ENCODE measurements at places on chromosomes 5 and 9. TPM values are rescaled to one million over a fixed set of nuclear protein-coding genes. Genes with fewer than 3 reads are reported as not detected.
A peak's percentile ranks its signal among the peaks of the same experiment; 100 is the strongest.

SPATA31D4 gene
- polyA plus RNA-seq = not detected

GPR150 gene
- polyA plus RNA-seq = 0.73 TPM

IGFBPL1 gene
- polyA plus RNA-seq = 1.6 TPM

CCNO gene
- 2.8 TPM for polyA plus RNA-seq

TAF11L5 gene
- polyA plus RNA-seq = not detected

DNA sequence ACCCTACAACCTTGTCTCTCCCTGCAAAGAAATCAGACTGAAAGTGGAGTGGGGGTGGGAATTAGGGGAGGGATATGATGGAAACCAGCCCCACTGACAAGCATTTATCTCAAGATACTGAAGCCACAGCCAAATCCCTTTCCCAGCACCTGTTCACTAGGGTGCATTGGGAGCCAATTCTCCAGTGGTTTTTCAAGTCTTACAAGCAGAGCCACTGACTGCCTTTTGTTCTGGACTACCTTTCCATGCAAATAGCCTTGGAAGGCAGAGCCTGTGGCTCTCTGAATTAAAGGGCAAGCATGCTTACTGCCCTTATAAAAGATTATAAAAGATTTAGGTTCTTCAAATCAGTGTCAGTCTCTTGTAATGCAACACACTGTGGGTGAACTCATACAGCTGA, 8.8 kb upstream of the GGTA1 start:
- no peak for DNase-seq

- DNase-seq = no peak
Observed at GRCh38 chr9:85925493-85925892, 15.5 kb upstream of the NAA35 start.

DNA sequence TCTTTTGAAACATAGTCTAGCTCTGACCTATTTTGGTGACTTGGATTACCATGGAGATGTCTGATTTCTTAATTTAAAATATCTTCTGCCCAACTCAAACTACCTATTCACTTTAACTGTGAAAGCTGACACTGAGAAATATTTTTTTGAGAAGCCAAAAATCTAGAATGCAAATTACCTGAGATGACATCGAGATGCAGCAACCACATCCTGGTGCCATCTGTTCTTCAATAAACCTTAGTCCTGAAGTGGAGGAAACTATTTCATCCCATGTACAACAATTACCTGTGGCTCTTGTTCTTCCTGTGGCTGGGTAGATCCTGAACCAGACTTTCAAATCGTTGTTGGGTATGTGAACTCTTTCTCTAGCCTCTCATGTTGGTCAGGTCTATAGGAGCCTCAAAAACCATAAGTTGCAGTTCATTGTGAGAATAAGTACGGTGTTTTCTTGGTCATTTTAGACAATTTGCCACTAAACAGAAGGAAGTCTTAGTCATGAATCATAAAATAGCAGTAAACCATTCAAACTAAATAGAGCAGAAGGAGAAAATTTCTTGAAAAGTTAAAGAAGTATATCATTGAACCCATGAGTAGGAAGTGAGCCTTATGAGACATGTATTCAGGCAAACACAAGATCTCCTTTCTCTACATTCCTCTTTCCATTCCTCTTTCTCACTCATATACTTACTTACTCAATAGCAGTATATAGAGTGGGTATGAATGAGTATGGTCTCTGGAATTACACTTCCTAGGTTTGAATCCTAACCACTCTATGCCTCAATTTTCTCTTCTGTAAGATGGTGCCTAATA, 176.0 kb downstream of the HMHB1 start:
- no peak for DNase-seq

DNA sequence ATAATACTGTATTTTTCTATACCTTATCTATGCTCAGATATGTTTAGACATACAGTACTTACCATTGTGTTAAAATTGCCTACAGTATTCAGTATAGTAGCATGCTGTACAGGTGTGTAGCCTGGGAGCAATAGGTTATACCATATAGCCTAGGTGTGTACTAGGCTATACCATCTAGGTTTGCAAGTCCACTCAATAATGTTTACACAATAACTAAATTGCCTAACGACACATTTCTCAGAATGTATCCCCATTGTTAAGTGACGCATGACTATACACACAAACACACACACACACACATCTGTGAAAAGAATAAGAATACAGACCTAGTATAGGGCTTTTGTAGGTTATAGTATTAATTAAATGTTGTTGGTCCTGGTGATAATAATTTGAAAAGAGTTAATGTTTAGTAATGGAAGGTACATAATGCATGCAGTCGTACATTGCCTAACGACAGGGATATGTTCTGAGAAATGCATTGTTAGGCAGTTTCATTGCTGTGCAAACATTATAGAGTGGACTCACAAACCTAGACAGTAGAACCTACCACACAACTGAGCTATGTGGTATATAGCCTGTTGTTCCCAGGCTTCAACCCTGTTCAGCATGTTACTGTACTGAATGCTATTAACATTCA, 13.6 kb downstream of the TDRD7 start:
- DNase-seq = no peak

GRCh38 chr5:37777432-37778130, 62.3 kb downstream of the GDNF start:
- no peak for DNase-seq

DNA sequence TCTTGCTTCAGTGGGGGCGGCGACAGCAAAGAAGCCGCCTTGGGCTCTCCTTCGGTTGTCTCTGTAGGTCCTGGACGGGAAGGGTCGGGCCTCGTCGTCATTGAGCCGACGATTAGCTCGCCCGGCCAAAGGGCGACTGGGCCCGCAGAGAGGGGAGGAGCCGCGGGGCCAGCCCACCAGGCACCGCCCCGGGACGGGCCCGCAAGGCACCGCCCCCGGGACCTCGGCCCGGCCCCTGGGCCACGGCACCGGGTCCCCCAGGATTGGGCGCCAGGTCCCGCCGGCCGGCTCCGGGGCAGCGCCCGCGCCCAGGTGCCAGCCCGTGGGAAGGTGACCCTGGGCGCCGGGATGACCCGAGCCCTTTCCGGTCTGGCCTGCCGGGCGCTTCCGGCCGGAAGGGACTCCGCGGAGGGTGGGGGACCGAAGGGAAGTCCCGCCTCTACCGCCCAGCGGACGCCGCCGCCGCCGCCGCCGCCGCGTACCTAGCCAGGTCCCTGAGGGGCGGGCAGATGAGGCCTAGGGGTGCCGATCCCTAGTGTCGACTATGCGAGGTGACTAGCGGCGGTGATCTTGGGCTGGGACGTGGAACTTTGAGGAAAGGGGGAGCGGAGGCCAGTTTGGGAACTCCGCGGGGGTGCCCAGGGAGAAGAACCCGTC, at the start of the genes GBA2 and RGP1:
Gene GBA2 (minus strand): TSS at position 371 of the 657 bp plus-strand sequence. CDS start 524 bp downstream, outside the sequence.
Gene RGP1 (plus strand): TSS at position 430 of the 657 bp plus-strand sequence. CDS start 469 bp downstream, outside the sequence.
- DNase-seq = no peak

DNA sequence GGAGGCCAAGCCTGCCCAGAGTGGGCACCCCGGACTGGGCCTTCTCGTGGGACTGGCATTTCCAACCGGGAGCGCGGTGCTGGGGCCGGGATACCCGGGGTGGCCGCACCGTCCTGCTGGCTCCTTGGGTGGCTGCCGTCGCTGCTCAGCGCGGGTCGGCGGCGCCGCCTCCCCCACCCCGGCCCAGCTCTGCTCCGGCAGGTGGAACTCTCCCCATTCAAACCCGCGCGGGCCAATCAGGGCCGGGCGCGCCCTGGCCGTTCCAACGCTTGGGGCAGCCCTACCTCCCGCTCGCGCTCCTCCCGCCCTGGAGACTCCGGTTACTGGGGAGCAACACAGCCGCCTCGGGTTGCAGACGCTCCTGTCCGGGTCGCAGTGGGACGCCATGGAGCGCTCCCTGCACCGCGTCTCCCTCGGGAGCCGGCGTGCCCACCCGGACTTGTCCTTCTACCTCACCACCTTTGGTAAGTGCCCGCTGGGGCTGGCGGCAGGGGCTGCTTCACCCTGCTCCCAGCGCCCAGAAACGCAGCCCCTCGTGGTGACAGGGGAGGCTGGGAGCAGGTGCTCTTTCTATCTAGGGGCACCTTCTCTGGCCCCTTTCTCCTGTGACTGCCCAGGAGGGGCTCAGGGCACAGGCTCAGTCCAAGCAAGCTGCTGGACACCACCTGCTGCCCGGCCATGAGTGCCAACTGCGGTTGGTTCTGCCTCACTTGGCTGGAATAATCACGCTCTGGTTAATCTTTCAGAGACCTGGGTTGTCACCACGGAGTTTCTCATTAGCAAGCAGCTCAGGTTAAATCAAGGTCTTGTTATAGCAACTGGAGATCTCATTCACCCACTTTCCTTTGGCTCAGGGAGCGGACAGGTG, at the start of gene RGS3:
Gene RGS3 (plus strand): TSS at position 310 of the 868 bp plus-strand sequence. CDS start 76 bp downstream, at position 386.
- DNase-seq = no peak

- DNase-seq = no peak
Observed at GRCh38 chr5:425714-426113, 17.3 kb upstream of the EXOC3 start.

DNA sequence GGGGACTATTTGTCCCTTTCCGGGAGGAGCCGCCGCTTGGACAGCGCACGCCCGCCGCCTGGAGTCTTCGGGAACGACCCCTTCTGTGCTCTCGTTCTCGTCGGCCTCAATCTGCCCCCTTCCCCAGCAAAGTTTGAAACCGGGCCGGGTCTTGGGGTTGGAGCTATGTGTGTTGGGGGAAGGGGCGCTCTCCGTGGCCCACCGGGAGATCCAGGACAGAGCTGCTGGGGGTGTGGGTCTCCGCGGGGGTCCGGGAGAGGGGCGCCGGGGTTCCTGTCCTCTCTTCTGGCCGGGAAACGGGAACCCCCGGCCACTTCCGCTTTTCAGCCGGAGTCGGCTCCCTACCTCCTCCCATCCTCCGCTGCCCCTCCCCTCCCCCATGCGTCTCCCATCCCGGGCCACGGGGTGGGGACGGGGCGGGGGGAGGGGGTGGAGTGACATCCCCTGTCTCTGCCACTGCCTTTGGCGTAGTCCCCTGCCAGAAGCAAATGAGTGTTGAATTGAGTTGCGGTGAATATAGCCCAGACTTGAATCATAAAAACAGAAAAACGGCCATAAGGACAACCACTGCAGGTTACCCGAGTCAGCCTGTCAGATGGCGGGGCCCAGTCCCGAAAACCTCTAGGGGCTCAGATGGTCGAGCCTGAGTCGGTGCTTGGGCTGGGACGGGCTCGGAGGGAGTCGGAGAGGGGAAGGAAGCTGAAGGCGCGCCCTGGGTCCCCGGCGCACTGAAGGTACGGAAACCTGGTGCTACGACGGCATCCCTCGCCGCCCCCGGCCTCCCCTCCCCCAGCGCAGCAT, 1.1 kb downstream of the CPLX2 start:
- DNase-seq = no peak

DNA sequence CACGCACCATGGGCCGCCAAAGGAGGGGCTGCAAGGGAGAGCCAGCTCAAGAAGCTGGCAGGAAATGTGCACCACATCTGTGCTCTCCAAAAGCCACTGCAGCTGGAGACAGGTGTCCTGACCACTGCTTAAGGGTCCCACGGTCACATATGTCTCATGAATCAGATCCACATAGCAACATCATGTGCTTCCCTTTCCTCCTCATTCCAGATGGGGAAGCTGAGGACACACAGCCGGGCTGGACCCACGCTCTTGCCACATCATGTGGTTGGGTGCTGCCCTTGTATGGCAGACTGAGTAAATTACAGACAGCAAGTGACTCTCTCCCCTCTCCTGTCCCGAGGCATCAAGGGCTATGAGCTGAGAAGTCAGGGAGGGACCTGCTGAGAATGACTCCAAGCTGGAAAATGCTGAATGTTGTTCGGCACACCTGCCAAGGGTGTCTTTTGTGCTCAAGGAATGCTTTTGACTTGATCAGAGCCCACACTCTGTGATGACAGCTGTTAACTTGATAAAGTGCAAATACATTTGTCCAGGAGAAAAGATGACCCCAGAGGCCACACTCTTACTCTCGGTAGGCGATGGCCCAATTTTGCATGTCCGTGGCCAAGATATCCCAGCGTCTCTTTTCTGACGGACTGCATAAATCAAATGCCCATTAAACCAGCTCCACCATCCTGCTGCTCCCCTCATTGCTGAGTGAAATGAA, 58.2 kb downstream of the NSUN2 start:
- DNase-seq = no peak

DNA sequence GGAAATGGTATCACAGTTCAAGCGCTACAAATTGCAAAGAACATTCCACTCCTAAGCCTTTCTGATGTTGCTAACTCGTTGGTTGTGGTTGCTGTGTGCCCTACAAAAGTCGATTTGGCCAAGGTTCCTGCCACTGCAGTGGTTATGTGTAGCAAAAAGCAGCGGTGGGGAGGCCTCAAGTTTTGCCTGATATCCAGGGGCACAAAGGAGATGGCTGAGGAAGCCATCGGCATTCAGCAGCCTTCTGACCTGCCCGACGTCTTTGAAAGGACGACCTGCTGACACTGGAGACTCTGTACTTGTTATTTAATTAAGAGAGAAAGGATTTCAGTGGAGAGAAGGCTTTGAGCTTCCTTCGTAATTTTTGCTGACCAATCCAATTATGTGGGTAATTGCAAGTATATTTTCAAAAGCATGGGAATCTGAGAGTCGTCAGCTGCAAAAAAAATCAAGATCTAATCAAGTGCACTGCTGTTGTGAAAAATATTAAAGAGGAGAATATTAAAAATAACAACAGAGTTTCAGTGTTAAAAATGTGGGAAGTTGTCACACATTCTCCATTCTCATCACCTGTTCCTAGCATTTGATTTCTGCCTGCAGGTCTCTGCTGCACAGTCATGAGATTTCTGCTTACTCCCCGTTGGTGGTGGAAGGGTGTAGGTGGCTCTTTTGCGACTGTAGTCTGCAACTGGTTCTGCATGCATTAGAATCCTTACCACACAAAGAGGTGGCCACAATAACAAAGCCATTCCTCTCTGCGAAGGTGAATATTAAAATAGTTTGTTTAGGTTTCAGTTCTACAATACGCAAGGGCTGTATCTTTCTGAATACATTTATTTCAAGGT, 319.2 kb downstream of the IRX2 start:
- no peak for DNase-seq

- DNase-seq = no peak
Observed at GRCh38 chr5:129118405-129118804, 23.9 kb downstream of the ISOC1 start.

- peak; percentile 14 for DNase-seq
Observed at GRCh38 chr5:146541958-146542849, 26.2 kb upstream of the GPR151 start.

DNA sequence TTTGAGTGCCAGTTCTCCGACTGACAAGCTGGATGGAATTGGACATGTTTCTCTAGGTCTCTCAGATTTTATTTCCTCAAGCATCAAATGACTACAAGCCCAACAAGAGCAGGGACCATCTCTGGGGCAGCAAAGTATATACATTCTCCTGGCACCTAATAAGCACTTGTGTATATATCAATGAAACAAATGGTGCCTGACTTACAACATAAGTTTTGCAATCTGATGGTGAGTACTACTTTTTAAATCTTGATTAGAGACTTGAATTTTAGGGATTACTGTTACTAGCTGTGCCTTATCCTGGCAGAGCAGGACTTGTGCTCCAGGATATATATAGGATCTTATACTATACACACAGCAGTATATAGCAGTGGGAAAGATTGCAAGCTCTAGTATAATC, 8.8 kb upstream of the ABLIM3 start:
- no peak for DNase-seq

DNA sequence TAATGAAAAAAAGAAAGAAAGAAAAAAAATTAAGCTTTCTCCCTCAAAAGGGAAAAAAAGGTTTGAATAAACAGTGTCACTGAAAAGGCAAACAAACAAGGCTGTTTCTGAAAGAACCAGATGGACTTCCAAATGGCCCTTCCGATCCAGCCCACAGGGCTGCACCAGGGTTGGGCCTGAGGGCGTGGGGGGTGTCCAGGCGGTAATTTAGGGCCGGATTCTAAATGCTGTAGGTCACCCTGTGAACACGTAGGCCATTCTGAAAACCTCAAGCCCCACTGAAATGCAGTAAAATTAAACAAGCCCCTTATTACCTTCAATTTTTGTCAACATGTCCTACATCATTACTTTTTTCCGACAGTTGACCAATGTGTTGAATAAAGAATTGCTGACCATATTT, 132.1 kb downstream of the HSD17B3 start:
- no peak for DNase-seq

- no peak for DNase-seq
Observed at GRCh38 chr5:15719784-15720183, 219.8 kb downstream of the FBXL7 start.
